Motor neuron (in vitro differentiated cells): ENCODE measurements at places on chromosomes 5 and 9. TPM values are rescaled to one million over a fixed set of nuclear protein-coding genes. Genes with fewer than 3 reads are reported as not detected.
A peak's percentile ranks its signal among the peaks of the same experiment; 100 is the strongest.

The QRFP gene
- total RNA-seq, result 0.75 and 1.7 TPM in 2 replicates

GRCh38 chr9:96031916-96032534 is 156.5 kb downstream of the ERCC6L2 start:
- ATAC-seq, result no peak

The SOX30 gene
- not detected in 2 replicates for total RNA-seq

The TMC1 gene
- total RNA-seq, result 0.75 and 0.76 TPM in 2 replicates

The AGXT2 gene
- total RNA-seq, result 0.16 and 0.32 TPM in 2 replicates

GRCh38 chr5:1131191-1131621 is 19.3 kb upstream of the SLC12A7 start:
- no peak for ATAC-seq

- ATAC-seq, result no peak
Measured at GRCh38 chr9:14822666-14823065, 87.6 kb downstream of the FREM1 start.

DNA sequence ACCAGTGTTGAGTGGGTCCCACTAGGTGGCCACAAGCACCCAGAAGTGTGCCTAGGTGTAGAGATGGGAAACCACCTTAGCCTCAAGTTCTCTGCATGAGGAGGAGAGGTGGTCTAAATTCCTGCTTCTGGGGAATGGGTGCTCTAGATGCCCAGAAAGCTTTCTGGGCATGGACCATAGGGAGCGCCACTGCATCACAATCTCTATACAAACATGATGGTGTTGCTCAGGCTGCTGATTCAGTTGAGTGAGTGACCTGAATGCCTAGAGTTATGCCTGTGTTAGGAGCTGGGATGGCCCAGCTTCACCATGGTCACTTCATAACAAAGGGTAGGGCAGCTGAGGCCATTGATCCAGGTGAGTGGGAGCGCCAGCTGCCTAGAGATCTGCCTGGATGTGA is 667.9 kb upstream of the ARRDC3 start:
- ATAC-seq, result no peak

GRCh38 chr5:72028382-72028781 is 78.9 kb upstream of the MAP1B start:
- no peak for ATAC-seq

The NDST1 gene
- total RNA-seq, result 35.3 and 46.0 TPM in 2 replicates

DNA sequence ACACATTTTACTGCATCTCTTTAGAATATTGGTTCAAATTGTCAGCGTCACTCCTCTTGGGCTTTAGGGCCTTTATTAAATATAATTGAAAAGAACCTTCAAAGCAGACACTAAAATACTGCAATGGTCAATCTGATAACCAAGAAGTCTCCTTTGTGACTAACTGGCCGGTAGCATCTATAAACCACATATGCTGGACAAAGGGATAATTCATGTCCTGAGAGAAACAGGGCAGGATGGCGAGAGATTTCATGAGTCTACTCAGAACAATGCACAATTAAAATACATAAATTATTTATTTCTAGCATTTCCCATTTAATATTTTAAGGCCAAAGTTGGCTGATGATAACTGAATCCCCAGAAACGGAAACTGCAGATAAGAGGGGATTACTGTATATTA is 1083.4 kb upstream of the CDH18 start:
- ATAC-seq, result no peak

DNA sequence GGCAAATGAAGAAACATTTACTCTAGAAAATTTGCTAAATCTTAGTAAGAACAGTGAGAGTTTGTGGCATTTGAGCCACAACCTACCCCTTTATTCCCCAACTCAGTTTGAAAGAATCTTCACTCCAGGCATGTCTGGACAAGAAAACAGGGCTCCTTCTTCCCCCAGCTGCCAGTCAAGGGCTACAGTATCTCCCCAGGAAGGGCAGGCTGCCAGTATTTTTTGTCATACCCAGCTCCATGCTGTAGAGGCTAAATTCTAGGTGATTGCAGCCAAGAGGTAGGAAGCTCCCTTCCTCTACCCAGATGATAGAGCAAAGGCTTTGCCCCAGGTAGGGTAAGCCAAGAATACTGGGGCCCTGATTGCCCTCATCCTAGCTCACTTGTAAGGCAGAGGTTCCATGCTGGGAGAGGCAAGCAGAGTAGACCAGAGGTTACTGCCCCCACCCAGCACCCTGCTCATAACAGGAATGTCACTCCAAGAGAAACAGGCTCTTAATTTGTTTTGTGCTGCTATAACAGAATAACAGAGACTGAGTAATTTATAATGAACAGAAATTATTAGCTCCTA is 20.0 kb upstream of the GRPEL2 start:
- no peak for ATAC-seq

DNA sequence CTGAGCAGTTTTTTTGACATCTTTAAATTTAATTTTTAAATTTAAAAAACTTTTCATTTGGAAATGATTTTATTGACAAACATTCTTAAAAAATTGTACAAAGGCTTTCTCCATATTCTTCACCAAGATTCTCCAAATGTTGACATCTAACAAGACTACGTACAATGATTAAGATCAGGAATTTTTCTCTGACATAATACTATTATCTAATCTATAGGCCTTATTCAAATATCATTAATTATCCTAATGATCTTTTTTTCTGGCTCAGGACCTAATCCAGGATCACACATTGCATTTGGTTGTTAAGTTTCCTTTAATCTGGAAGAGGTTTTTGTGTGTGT is 106.1 kb upstream of the OSMR start:
- no peak for ATAC-seq

GRCh38 chr9:26604076-26604662 is 288.4 kb downstream of the CAAP1 start:
- ATAC-seq, result no peak

GRCh38 chr9:75083188-75083970 is 4.6 kb downstream of the NMRK1 start:
- ATAC-seq, result no peak

The NUTM2F gene
- 0.73 and 1.0 TPM in 2 replicates for total RNA-seq

- no peak for ATAC-seq
Measured at GRCh38 chr5:111997711-111998110, 240.7 kb upstream of the NREP start.

DNA sequence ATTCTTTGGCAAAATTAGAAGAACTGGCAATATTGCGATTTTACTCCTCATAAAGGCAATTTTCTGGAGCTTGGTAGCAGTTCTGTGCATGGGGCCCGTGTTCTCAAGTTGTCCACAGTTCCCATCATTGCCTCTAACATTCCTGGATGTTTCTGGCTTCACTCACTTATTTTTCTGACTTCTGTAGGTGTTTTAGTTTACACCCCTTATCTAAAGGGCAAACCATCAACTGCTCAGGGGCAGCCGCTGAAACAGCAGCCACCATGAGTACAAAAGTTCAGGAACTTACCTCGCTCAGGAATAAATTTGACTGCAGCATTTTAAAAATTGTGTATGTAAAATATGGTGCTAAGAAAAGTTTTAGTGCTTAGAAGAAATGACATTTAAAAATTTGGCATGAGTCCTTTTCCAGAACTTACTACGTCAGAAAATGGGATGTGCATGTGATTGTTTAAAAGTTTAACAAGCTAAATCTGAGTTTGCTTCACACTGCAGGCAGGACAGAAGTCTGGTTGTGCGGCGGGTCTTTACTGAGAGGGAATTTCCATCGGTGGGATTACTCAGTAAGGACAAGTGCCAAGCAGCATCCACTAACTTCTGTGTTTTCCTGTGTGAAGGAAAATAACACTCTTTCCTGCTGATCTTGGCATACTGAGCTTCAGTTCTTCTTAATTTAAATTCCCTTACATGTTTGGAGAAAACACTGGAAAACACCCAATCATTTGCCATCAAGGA is 261.7 kb downstream of the MAT2B start:
- no peak for ATAC-seq

- ATAC-seq, result no peak
Measured at GRCh38 chr5:181100121-181100875, 30.7 kb downstream of the OR2V1 start.

- ATAC-seq, result no peak
Measured at GRCh38 chr5:16518606-16519005, 53.0 kb upstream of the ZNF622 start.

GRCh38 chr5:132905938-132906337 is 32.5 kb downstream of the LEAP2 start:
- ATAC-seq, result no peak

GRCh38 chr5:172123269-172123692 is 64.7 kb downstream of the STK10 start:
- peak; percentile 100 for ATAC-seq

- no peak for ATAC-seq
Measured at GRCh38 chr5:11040345-11040744, 279.3 kb upstream of the DAP start.

The KCNIP1 gene
- total RNA-seq, result 6.8 and 7.3 TPM in 2 replicates

The SNX30 gene
- 16.9 and 20.0 TPM in 2 replicates for total RNA-seq

The KIF20A gene
- total RNA-seq, result 1.2 and 2.1 TPM in 2 replicates

GRCh38 chr5:119706049-119706448 is 76.7 kb downstream of the FAM170A start:
- ATAC-seq, result no peak

DNA sequence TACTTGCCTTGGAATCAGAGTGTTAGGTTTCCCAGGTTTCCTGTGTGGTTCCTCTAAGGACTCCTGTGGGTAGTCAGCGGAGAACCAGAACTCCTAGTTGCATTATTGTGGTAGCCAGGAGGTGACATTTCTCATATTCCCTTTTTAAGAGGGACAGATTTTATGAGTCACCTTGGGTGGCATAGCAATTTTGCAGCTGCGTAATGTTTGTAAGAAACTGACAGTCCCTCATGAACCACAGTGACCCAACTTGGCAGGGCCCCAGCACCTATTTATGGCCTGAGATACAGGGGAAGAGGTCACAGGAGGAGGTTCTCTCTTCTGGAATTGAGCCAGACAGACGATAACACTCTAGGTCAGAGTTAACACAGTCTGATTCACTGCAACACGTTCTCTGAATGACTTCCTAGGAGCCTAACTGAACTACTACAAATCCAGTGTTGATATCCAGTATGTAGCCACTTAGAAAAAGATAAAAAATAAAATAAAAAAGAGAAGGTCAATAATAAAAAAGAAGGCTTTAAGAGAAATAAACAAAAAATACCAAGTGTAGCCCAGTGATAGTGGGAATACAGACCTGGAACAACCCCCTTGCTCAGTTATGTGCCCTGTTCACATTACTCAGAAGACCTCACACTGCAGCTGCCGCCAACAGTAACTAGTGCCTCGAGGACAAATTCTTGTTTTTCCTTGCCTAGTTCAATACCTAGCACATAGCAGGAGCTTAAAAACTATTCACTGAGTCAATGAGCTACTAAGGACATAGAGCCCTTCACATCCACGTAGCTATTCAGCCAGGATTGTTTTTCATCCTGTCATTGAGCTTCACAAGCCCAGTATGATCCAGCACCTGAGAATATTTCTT is 50.7 kb upstream of the VLDLR start:
- ATAC-seq, result no peak

DNA sequence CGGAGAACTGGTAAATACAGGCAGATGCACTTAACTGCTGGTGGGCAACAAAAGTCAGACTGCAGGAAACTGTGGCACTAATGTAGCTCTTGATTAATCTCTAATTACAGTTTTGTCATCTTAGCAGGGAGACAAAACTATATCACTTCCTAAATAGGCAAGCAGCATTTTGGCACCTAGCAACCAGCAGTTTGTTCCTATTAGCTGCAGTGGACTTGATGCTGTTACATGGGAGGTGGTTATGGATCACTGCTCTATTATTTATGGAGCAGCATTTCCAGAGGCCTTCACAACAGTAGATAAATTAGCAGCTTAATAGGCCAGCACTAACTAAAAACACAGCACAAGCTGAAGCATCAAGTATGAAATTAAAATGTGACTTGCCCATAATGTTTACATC is 518.3 kb upstream of the ITGA1 start:
- ATAC-seq, result peak; percentile 97

The FCN2 gene
- 0.21 TPM in 1 of 2 replicates, not detected in the other for total RNA-seq

- no peak for ATAC-seq
Measured at GRCh38 chr9:13603921-13604320, 324.4 kb upstream of the MPDZ start.

The GKAP1 gene
- total RNA-seq, result 16.7 and 16.8 TPM in 2 replicates

The SPINK6 gene
- not detected in 2 replicates for total RNA-seq

- ATAC-seq, result peak; percentile 69
Measured at GRCh38 chr5:112960315-112960714, 16.3 kb upstream of the DCP2 start.

DNA sequence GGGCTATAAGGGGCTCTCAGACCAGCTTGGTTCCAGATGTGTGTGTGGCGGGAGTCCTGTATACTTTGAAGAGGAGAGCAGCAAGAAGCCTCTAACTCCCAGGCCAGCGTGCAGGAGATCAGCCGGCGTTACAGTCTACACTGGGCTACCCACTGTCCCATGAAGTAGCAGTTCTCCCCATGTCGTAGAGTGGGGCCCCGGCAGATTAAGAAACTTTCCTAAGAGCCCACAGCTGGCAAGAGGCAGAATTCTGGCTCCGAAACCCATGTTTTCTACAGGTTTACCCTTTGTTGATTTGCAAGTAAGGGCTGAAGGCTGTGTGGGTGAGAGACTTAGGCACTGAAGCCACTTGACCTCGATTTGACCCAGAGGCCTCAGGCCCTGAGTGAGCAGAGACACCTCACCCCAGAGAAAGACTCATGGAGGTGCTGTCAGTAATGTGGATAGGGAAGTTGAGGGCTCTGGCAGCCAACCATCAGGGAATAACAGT is 881 bp upstream of the B4GALT1 start:
- ATAC-seq, result no peak

DNA sequence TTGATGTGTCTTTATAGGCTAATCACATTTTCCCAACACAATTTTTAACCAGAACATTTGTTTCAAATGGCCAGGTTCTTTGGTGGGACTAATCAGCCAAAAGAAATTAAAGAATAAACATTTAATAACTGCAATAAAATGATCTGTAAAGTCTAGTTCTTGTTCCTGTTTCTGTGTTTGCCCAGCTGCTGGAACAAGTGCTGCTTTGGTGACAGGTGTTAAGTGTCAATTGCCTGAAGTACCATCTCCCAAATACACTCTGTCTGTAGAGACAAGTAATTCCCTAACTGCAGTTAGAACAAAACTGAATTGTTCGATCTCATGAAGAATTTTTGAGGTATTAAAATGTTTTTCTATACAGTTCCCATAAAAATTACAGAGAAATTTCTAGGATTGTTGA is 402.3 kb upstream of the CHD1 start:
- no peak for ATAC-seq

The SAXO1 gene
- total RNA-seq, result 0.31 and 1.0 TPM in 2 replicates

GRCh38 chr9:70092190-70092589 is 48.5 kb downstream of the MAMDC2 start:
- peak; percentile 65 for ATAC-seq

The CTXN3 gene
- total RNA-seq, result 8.4 and 10.4 TPM in 2 replicates

- ATAC-seq, result no peak
Measured at GRCh38 chr5:75706016-75706415, 11.2 kb downstream of the POC5 start.

GRCh38 chr5:174239718-174240117 is 194.2 kb downstream of the NSG2 start:
- ATAC-seq, result no peak

DNA sequence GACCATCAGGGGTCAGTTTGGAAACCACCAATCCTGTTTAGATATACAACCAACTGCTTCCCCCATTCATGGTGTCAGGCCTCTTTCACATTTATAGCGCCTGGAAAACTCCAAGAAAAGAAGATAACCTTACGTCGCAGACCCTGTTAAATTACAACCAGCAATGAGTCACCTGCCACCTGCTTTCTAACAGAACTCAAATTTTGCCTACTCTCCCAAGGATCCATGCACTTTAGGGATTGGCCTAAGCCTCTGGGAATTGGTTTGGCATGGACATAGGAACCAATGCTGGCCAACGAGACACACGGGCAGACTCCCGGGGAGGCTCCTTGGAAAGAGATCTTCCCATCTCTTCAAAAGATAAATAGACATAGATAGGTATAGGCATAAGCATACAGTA is 87.0 kb downstream of the FEM1C start:
- ATAC-seq, result no peak

The RNF183 gene
- 0.16 and 0.20 TPM in 2 replicates for total RNA-seq

The SLC36A2 gene
- 0.21 TPM in 1 of 2 replicates, not detected in the other for total RNA-seq

GRCh38 chr5:125056671-125057485 is 310.4 kb upstream of the ZNF608 start:
- no peak for ATAC-seq
